ENCODE measurements at places on chromosomes 12 and 14.

DNA sequence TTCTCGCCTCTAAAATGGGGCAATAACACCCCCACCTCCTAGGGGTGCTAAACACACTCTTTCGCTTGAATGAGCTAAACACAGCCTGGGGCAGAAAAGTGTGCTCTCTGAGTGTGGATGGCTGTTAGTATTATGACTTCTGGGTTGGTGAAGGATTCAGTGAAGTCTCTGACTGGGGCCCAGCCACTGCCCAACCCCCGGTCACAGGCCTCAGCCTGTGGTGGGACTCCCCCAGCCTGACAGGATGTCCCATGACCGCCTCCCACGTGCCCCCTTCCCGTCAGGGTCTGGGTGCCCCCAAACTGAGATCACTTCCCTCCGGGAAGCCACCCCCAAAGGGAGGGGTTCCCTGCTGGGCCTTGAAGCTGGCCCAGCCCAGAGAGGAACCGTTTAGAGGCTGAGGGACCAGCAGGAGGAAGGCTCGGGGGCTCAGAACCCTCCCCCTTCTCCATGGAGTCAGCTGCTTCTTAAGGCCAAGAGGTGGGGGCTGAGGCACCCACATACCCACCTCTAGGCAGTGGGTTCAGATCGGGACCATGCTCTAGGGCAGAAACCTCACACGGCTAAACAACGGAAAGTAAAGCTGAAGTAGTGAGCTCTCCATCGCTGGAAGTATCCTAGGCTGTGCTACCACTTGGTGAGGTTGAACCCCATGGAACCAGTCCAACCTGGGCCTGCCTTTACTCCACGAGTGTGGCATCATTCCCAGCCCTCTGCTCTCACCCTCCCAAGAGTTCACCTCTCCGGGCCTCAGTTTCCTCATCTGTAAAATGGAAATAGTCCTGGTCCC, 13.8 kb downstream of the DTX1 start:
- DNase-seq = no peak

GRCh38 chr14:106210650-106211049, 684.3 kb downstream of the TMEM121 start:
- DNase-seq = peak; percentile 64

DNA sequence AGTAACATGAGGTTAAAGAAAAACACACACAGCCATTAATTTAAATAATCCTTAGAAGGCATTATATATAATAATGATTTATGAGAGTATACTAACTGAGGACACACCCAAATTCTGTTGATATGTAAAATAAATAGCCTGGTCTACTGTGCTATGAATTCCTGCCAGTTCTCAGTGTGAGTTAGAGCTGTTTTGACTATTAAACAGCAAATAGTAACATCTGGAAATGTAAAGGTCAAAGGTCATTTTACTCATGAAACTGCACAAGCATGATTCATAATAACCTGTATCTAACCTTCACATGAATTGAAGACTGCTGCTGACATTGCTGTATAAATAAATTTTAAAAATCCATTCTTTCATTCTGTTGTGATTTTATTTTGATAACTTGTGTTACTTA, 966.7 kb downstream of the SLC6A15 start:
- DNase-seq = no peak

- peak; percentile 17 for DNase-seq
Measured at GRCh38 chr14:28294834-28295440, 471.6 kb upstream of the FOXG1 start.

GRCh38 chr14:77279719-77280118, 8.7 kb upstream of the NGB start:
- DNase-seq = no peak

DNA sequence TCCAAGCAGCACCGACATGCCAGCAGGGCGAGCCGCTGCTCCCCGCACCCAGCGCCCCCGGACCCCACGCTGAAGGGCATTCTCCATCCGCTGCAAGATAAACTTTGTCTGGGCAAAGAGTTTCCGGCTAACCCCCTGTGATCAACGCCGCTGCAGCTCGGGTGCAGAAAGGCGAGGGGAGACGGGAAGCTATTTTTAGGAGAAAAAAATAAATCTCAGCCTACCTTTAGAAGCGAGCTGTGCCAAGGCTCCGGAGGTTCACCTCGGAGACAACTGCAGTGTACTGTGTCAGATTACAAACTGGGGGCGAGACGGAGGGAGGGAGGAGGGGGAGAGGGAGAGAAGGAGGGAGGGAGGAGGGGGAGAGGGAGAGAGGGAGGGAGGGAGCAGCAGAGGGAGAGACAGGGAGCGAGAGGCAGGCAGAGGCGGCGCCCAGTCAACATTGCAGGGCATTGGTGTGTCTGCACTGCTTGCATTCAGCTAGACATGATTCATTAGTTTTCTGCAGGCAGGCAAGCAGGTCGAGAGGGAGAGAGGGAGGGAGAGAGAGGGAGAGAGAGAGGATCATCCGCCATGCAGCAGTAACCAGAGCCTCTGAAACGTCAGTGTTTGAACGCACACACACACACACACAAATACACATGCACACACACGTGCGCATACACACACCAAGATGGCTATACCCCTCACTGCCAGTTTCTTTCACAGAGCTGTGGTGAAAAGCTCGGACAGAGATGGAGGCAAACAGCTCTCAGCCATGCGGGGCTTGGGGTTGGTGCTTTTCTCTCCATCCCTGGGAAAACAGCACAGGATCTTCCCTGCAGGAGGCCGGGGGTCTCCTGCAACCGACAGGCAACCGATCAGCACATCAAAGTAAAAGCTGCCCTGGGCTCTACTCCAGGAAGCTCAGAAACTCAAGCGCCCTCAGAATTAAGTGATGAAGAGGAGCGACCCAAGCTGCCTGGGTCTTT, at the start of gene RIMBP2:
Gene RIMBP2, minus strand, starts transcription at position 302 of the 971 bp plus-strand sequence. CDS start 237,286 bp downstream, outside the sequence.
- no peak for DNase-seq

DNA sequence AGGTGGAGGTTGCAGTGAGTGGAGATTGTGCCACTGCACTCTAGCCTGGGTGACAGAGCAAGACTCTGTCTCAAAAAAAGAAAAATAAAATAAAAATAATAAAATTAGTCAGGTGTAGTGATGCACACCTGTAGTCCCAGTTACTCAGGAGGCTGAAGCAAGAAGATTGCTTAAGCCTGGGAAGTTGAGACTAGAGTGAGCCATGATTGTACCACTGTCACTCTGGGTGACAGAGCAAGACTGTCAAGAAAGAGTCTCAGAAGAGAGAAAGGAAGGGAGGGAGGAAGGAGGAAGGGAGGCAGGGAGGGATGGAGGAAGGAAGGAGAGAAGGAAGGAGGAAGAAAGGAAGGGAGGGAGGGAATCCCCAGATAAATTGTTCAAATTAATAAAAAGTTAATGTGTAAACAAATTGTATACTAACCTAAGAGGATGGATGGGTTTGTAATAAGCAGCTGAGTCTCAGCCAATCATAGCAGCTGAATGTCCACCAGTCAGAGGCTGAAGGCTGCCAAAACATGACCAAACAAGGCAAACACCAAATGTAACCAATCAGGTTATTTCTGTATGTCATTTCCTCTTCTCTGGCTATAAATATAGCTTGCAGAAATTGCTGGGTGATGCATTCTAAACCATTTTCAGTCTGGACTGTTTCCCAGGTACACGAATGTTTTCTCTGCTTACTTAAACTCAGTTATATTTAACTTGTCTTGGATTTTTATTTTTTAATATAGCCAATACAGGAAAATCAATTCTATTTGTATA, 6.1 kb upstream of the CDCA4 start:
- no peak for DNase-seq

GRCh38 chr12:9707864-9708808, 24.8 kb downstream of the CLECL1 start:
- DNase-seq = peak; percentile 54

Data from Caco-2 (cell line).